ENCODE measurements at places on chromosomes 5 and 9.

DNA sequence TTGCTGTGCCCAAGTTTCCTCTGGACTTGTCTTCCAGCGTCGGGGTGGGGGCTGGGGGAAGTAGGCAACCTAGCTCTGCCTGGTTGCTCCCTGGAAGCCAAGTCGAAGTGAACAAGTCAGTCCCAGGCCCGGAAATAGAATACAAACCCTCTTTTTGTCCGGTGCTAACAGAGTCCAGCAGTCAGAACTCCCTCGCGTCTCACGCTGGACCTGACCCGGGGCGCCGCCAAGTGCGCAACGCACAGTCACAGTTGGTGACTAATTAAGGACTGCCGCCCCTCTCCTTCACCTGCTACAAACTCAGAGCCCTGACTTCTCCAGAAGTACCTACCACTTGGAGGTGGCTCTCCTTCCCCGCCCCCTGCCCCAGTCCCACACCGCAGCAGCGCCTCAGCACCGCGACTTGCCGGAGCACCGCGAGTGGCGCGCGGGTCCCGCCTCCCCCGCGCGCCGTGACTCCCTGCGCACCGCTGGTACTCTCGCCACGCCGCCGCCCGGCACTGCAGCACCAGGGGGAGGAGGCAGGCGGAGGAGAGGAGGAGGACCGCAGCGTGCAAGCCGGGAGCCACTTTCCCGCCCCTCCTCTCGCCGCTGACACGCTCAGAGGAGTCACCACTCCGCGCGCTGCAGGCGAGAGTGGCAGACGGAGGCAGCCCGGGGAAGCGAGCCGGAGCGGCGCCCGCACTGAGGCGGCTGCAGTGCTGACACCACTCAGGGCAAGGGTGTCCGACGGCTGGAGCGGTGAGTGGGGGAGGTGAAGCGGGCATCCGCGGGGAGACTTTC, at the start of gene SV2C:
Gene SV2C (plus strand): TSS at position 612 of the 783 bp plus-strand sequence. CDS start 48,368 bp downstream, outside the sequence.
- peak; percentile 38 for DNase-seq

- no peak for DNase-seq
Measured at GRCh38 chr5:68251386-68251785, 35.8 kb downstream of the PIK3R1 start.

- DNase-seq: no peak
Measured at GRCh38 chr5:116970318-116970717, 395.7 kb upstream of the SEMA6A start.

- no peak for DNase-seq
Measured at GRCh38 chr5:68928617-68929302, 165.1 kb upstream of the SLC30A5 start.

DNA sequence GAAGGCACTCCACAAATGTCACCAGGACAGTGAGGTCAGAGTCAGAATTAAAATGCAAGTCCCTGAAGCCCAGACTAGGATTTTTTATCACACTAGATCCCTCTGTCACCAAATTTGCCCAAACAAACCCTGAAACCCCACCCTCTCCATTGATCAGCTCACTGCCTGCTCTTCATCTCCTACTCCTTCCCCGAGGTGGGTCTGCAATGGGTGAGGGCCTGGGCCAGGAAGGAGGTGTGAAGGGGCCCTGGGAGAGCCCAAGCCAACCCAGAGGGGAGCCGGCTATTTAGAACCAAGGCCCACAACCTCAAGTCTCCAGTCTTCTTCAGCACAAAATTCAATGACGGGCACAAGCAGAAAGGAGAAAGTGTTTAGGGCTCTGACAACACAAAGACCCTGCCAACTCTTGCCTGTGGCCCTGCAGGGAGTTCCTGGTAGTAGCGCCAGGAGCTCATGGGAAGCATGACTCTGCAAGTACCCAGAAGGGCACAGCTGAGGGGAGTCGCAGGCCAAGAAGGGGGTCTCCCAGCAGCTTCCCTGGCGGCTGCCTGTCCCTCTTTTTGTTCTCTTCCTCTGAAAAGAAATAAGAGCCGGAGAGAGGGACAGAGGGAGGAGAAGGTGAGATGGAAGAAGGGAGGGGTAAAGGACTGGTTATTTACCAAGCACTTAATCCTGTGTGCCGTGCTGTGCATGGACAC, 5.5 kb downstream of the FOXI1 start:
- DNase-seq: no peak

DNA sequence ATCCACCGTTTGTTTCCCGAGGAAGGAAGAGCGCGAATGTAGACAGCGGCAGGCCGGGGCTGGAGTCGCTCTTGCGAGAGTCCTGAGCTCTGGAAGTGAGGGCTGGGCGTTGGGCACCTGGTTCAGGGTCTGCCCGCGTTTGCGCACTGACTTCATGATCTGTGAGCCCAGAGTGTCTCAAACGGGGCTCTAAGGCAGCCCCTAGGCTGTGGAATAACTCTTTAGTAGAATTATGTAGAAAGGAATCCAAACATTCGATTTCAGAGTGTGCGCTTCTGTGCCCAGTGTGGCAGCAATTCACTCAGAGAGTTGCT, 478 bp upstream of the GGTA1 start:
- peak; percentile 27 for DNase-seq

DNA sequence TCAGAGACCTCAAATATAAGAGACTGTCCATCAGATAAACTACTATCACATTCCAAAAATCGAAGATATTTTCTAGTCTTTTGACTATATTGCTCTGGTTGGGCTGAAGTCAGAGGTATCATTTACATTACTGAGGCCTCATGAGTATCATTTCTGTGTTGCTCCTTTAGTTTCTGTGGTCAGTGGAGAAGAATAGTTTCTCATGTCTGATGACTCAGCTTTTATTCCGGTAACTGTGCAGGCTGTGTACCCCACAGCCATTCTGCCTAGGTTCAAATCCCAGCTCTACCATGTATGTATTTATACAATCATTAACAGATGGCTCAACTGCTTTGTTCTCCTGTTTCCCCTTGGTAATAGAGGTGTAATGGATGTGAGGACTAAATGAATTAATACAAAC, 179.3 kb downstream of the ALDH1A1 start:
- no peak for DNase-seq

DNA sequence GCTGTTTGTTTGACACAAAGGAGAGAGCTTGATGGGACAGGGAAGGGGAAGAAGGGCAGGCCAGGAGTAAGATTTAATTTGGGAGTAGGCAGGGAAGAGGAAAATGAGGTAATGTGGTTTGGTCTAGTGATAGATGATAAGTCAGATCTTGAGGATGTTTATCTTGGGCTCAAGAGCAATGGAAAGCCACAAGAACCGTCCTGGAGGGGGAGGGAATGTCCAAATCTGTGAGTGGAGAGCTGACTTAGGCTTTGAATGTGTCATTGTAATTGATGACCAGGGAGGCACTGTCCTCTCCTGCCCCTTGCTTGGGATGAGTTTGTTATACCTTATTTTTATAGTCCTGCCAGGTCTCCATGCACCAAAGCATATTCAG, 37.5 kb downstream of the MAMDC2 start:
- peak; percentile 27 for DNase-seq

- no peak for DNase-seq
Measured at GRCh38 chr5:95907067-95907705, 54.5 kb downstream of the ELL2 start.

DNA sequence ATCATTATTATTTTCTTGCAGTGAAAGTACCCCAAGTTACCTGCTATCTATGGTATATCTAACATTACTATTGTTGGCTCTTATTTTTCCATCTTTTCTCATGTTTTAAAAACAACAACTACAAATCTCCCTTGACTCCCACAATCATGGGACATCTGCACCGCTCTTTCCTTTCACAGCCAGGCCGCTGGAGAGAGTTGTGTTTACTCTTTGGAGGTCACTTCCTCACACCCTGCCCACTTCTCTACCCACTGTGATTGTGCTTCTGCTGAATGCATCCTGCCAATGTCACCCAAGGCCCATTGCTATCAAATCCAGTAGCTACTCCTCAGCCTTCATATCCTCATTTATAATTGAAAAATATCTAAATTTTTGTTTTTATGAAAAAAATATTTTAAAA, 29.7 kb downstream of the SLC28A3 start:
- no peak for DNase-seq

All from AG08396 (cell line).